NCI-H1694 (cell line): ENCODE measurements at places on chromosomes 5 and 9.

- DNase-seq = peak; percentile 56
These were observed 684 bp downstream of the DNAJA1 start for GRCh38 chr9:33025572-33026342.

DNA sequence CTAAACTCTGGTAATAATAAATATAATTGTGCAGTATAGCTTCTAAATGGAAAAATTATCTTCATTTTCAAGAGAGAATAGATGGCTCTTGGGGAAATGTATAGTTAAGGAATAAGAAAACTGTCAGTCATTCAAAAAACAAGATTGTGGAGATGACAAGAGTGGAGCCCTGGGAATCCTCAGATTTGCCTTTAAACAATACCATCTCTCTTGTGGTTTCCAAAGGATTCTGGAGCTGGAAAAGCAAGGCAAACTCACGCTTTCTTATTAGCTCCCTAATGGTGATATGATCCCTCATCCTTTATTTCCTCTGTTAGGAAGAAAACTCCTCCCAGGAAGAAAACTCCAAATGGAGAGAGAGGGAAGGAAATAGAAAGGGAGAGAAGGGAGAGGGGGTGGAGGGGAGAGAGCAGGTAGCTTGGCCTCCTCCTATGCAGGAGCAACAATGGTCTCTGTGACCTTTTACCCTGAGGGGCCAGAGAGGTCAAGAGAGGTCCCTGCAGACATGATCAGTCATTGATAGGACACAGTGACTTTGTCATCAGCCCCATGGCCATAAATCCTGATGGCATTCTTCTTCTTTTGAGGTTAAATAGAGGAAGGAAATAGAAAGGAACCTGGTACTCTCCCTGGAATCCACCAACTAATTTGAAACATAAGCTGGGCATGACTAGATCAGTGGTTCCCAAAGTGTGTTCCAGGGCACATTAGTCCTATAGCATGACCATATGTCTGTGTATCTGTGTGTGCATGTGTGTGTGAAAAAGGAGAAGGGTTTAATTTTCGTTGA lies 312.2 kb downstream of the ARRDC3 start:
- no peak for DNase-seq

DNA sequence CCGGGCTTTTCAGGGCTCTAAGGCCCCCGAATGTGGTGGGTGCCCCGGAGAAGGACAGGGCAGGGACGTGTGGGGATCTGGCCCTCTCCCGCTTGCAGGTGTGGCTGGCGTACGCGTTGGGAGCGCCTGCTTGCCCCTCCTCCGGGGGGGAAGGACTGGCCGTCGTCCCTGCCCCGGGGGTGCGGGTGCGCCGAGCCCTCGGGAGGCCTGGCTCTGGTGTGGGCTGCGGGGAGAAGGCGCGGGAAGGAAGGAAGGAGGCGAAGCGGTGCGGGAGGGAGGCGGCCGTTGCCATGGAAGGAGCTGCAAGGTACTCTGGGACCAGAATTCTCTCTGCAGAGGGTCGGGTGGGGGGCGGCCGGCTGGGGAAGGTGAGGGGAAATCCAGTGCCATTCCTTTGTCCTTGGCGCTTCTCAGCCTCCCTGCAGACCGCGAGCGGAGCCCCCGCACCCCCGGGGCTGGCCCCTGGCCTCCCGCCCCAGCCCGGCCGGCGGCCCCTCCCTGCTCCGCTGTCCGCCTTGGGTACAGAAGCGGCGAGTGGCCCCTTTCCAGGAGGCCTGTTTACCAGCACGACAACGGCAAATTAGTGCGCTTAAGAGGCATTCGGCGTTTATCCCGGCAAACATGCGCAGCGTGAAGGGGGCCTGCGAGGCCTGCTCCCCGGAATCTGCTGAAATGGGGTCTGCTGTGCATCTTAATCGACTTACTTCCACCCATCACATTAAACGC lies 67.1 kb upstream of the UNC5A start:
- no peak for DNase-seq

- DNase-seq = no peak
These were observed 6.2 kb upstream of the F2R start for GRCh38 chr5:76709762-76710161.

DNA sequence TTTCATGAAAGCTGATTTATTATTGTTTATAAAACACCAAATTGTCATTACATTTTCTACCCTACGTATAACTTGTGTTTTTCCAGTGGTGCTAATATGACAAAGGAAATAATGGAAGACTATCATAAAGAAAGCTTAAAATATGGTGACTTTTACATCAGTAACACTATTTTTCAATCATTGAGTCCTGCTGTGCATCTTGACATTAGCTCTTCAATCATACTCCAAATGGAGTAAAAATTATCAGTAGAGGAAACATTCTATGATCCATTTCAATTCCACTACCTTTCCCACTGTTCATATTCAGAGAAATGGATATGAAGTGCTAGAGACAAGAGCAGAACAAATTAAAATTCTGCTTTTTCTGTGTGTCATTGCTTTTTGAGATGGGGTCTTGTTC lies 536.6 kb downstream of the RAB3C start:
- no peak for DNase-seq

DNA sequence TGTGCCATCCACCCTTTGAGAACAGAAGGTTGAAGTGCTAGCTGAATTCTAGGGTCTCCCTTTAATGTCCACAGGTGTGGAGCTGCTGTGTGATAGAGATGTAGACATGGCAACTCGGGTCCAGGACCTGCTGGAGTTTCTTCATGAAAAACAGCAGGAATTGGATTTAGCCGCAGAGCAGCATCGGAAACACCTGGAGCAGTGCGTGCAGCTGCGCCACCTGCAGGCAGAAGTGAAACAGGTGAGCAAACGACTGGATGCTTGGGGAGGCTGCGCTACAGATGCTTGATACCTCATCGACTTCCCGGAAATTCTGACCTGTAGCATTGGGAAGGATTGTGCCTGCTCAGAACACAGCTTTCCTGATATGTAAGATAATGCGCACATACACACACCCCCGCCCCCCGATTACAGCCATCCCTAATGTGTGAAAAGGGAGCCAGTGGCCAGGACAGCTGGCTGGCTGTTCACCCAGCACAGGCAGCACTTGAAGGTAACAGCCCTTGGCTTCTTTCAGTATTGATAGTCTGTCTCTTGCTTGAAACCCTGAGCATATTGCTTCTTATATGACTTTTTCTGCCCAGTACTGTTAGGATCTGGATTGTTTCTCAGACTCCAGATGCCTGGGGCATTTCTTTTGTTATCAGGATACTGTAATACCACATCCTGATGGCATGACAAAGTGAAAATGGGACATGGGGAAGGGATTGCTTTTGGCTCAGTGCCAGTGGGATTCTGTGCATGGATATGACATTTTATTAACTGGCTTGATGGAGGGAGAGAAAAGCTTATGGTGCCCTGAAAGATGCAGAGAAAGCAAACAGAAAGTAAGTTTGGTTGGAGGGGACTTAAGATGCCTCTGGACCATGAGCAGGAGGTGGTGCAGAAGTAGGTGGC lies 216.8 kb upstream of the OTULINL start:
- no peak for DNase-seq

DNA sequence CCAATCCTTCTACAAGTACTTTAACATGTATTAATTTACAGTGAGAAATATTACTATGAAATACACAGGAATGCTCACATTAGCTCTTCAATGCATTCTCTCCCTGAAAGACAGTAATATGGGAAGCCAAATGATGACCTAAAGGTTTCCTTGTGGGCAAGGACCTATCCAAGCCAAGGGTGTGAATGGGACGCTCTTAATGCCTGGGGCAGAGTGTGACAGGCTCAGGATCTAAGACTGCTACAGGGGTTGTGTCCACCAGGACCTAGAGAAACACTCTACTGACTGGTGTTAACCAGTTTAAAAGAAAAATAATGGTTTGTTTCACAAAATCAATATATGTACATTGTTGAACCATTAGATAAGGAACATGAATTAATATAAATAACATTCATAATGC lies 158.7 kb downstream of the FGF1 start:
- no peak for DNase-seq

DNA sequence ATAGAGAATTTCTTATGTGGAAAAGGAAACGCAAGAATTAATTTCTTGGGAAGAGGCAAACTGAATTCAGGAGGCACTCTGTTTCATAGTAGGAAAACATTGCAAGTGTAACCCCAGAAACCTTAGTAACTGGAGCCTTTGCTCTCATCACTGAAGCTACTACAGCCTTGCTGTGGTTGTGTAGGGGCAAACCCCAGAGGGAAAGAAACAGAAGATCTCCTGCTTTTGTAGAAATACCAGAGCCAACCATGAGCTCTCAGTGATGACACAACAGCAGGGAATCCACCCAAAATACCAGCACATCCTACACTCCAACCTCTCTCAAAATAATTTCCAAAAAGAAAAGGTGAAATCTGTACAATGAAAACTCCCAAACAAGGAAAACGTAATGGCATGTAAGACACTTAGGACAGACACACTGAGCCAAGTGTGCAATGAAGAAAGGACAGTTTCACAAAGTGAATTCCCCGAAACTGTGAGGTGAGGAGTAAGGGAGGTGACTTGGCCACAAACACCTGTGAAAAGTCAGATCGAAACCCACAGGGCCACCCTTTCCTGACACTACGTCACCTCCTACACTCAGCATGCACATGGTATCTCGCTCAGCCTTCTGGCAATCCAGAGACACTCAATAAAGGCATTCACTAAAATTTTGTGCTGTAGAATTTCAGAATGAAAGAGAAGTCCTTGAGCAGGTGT lies 8.5 kb upstream of the ACSL6 start:
- DNase-seq = no peak

DNA sequence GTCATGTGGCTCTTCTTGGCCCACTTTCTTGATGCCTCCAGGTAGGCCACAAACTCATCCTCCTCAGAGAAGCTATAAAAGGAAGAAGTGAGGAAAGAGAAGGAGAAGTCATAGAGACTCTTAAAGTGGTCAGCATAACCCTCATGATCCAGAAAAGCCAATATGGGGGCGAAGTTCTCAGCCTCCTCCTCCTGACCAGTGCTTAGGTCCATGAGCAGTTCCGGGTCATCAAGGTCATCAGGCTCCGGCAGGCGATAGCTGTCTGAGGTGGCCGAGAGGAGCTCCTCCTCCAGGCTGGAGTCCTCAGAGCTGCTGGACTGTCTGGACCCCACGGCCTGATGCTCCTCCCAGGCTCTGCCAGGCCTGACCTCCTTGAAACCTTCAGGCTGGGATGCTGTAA lies 34.7 kb downstream of the SH3TC2 start:
- DNase-seq = no peak

DNA sequence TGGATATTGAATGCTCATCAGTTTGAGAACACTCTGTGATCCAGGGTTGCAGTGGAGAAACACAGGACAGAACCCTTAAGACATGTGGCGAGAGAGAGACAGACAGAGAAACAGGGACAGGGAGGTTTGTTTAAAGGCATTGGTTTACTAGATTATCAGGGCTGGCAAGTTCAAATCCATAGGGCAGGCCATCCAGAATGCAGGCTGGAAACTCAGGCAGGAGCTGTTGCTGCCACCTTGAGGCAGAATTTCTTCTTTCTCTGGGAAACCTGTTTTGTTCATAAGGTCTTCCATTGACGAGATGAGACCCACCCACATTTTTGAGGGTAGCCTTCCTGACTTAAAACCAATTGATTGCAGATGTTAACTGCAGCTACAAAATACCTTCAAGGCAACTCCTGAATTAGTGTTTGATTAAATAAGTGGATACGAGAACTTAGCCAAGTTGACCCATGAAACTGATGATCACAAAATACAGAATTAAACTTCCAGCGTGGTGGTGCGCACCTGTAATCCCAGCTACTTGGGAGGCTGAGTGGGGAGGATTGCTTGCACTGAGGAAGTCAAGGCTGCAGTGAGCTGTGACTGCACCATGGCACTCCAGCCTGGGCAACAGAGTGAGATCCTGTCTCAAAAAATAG lies 55.9 kb downstream of the NSUN2 start:
- DNase-seq = peak; percentile 74

DNA sequence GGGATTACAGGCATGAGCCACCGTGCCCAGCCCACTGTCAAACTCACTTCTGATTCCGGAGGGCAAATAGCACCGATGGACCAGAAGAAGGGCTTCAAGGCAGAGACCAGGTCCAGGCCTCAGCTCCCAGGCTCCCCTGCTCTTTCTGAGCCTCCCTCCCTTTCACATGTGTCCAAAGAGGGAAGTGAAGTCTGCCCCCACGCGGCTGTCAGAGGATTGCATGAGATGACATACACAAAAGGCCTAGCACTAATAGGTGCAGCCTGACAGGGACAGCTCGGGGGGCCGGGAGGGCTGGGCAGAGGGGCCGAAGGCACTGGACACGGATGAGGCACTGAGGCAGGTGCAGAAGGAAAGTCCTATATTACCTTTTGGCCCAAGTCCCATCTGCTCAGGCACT lies 16.1 kb downstream of the FBP1 start:
- no peak for DNase-seq
